ENCODE measurements at places on chromosomes 16 and 17.

GRCh38 chr17:18182978-18183333 lies 672 bp upstream of the ALKBH5 start:
- DNase-seq: peak; percentile 93

DNA sequence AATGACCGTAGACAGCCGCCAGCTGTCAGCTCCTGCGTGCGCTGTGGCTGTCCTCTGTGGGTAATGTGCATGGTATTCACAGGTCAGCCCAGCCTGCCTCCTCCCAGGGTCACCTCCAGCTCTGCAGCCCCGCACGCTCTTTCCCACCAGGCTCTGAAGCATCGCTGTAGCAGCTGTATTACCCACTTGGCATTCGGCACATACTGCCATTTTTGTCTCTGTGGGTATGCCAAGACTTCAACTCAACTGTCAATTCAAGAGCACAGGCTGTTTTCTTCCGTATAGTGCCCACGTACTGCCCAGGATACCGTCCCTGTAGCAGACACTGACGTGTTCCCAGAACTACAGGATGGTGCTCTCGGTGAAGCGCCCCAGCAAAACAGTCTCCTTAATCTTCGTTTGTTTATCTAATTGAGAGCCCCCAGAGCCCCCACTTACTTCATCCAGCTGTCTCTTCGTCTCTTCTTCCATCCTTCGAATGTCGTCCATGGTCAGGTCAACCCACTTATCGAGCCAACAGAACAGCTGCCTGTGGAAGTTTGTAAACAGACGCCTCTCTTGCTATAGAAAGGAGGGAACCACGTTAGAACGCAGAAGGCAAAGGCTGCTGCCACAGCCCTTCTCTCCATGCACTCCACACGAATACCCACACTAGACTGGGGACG lies 17.4 kb upstream of the INPP5K start:
- DNase-seq: no peak

DNA sequence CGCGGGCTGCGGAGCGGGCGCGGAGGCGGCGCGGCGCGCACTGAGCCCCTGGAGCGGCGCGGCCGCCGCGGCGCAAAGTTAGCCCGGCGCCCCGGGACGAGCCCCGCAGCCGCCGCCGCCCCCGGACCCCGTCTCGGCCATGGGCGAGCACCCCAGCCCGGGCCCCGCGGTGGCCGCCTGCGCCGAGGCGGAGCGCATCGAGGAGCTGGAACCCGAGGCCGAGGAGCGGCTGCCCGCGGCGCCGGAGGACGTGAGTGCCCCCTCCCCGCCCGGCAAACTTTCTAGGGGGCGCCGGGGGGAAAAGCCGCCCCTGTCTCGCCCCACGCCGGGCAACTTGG lies 388 bp downstream of the RHBDL3 start:
- no peak for DNase-seq

- DNase-seq: peak; percentile 84
These were observed 8.0 kb downstream of the SPPL2C start for GRCh38 chr17:45852535-45853297.

GRCh38 chr16:53433930-53434376 lies 318 bp upstream of the RBL2 start:
- DNase-seq: no peak

GRCh38 chr16:14028202-14028601 lies 42.9 kb upstream of the MRTFB start:
- no peak for DNase-seq

- DNase-seq: no peak
These were observed 41.5 kb downstream of the NT5M start for GRCh38 chr17:17344507-17345293.

DNA sequence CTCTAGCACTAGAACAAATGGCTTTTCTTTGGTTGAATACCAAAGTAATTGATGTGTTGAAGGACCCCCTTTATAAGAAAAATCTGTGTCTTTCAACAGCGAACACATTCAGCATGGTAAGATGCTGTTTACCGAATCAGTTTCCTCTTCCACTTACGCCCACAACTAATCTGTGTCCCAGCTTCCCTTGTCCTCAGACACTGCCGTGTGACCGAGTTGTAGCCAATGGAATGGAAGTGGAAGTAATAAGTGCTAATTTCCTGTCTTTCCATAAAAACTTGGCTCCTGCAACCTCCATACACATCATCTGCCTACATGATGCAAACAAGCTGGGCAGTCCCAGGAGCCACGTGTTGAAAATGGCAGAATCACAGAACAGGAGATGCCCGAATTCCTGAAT lies 10.4 kb downstream of the CDIPT start:
- no peak for DNase-seq

GRCh38 chr16:67544844-67545664 lies 16.4 kb downstream of the RIPOR1 start:
- no peak for DNase-seq

DNA sequence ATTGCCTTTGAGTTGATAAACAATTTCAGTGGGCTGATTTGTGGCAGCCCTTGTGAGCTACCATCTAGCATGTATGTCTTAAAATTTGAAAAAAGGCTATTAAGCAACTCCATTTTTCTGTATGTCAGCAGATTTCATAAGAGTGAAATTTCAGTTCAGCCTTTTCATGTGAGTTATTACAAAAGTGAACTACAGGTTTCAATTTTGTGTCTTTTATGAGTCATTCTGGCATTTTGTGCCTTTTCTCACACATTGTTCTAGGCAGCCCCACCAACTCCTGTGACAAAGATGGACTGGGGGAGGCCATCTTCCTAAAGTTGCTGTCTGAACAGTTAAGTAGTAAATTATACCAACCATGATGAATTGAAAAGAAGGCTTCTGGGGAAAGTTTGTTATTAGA lies 52.1 kb downstream of the USP10 start:
- DNase-seq: no peak
